ENCODE measurements at places on chromosomes 6 and 20. TPM values are rescaled to one million over a fixed set of nuclear protein-coding genes. Genes with fewer than 3 reads are reported as not detected.

RPS10 gene
- total RNA-seq: 2,726 TPM

PLA2G7 gene
- total RNA-seq: 0.10 TPM

CGAS gene
- total RNA-seq: 3.4 TPM

CYP24A1 gene
- not detected for total RNA-seq

SGK2 gene
- not detected for total RNA-seq

ACTL10 gene
- 4.0 TPM for total RNA-seq

All from glomerular endothelial cell (primary cell).